Activated CD4-positive, alpha-beta T cell treated with anti-CD3 and anti-CD28 coated beads for 1 hour (primary cell): ENCODE measurements at places on chromosomes 5 and 9.

DNA sequence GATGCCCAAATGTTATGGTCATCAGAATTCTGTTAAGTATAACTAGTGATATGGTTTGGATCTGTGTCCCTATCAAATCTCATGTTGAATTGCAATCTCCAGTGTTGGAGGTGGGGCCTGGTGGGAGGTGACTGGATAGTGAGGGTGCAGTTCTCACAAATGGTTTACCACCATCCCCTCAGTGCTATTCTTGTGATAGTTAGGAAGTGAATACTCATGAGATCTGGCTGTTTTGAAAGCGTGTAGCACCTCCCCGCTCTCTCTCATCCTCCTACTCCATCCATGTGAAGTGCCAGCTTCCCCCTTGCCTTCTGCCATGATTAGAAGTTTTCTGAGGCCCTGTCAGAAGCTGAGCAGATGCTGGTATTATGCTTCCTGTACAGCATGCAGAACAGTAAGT, 359.5 kb downstream of the TMEM167A start:
- no peak for DNase-seq

GRCh38 chr5:116573702-116574366, 789 bp downstream of the SEMA6A start:
- DNase-seq: no peak

- no peak for DNase-seq
These were observed 411.0 kb downstream of the MAT2B start for GRCh38 chr5:163916376-163916775.

DNA sequence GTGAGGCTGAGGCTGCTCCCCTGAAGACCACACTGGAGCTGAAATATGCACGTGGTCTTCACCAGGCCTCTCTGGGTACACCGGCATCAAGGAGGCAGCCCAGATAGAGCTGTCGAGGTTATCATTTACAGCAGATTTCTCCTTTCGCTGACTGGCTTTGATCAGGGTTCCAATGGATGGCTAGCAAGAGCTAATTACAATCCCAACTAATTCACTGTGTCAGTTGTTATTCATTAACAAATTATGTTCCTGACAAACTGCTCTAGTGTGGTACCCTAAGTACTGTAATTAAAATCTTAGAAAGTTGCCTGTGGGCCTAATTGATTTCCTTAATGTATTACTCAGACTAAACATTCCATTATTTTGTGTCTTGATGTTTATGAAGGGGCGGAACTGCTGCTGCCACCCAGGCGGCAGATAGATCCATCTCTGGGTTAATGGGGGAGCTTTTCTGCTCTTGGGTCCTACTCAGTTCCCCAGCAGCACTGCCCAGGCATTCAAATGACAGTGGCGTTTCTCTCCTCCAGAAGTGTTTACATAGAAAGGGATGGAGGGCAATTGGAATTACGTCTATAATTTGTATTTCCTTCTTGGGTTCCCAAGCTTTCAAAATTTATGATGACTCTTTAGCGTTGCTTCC, 71.7 kb upstream of the RAD23B start:
- no peak for DNase-seq

- no peak for DNase-seq
These were observed 30.2 kb upstream of the SLC9A3 start for GRCh38 chr5:554284-554988.

GRCh38 chr5:44697025-44697424, 111.7 kb upstream of the MRPS30 start:
- DNase-seq: no peak

GRCh38 chr9:136545692-136545964, 220 bp downstream of the NOTCH1 start:
- no peak for DNase-seq

- no peak for DNase-seq
These were observed 132.0 kb downstream of the NSG2 start for GRCh38 chr5:174177531-174177930.

GRCh38 chr9:130451004-130451390, 6.2 kb downstream of the ASS1 start:
- no peak for DNase-seq

GRCh38 chr5:115844321-115844817, 2.6 kb downstream of the AP3S1 start:
- DNase-seq: no peak

- no peak for DNase-seq
These were observed 13.2 kb upstream of the SLC25A48 start for GRCh38 chr5:135821061-135821801.

- DNase-seq: no peak
These were observed 25.1 kb upstream of the CD180 start for GRCh38 chr5:67221487-67222242.

DNA sequence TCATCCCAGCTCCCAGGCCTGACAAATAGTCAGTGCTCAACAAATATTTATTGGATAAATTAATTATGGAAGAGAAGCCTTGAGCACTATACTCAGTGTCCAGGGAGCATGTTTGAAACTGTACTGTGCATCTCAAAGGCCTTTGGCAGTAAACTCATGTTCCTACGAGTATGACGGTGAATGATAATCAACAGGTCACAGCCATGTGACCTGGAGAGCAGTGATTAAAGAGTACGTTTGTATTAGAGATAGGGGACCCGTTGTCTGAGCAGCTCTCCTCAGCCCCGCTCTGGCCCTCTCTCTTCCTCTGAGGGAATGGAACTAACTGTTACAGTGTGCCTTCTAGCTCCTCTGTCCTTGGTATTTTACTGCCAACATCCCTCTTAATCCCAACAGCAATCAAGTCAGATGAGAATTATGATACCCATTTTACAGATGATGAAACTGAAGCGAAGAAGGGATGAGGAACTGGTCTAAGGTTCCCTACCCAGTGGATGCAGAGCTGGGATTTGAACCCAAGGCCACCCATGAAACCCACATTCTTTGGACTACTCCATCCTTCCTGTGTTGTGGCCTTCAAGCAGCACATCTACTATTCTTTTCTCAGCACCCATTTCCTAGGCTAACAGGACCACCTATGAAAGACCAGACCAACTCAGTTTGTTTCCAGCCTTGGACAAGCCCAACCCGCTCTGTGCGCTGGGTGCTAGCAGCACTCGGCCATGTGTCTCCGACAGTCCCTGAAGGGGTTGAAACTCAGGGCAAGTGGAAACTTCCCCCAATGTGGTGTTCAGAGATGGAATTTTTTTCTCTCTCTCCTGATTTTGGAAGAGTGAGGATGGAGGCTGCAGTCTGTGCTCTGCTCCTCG, 34.9 kb downstream of the SPRY4 start:
- no peak for DNase-seq

DNA sequence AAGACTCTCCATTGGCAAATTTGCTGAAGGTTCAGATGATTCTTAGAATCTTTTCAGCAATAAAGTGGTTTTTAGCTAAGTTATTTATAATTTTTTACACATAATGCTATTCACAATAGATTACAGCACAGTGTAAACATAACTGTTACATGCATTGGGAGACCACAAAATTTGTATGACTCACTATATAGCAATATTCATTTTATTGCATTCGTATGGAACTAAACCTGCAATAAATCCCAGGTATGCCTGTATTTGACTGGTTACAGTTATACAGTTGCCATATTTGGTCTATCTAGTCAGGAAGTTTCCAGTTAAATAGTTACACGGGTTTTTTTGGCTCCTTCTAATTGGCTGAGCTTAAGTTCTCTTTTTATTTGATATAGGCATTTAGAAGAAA, 220.8 kb downstream of the MRPS30 start:
- DNase-seq: no peak

- DNase-seq: no peak
These were observed 4.4 kb upstream of the ZNF484 start for GRCh38 chr9:92882276-92882675.

GRCh38 chr5:134803821-134804220, 41.9 kb upstream of the C5orf24 start:
- DNase-seq: no peak

DNA sequence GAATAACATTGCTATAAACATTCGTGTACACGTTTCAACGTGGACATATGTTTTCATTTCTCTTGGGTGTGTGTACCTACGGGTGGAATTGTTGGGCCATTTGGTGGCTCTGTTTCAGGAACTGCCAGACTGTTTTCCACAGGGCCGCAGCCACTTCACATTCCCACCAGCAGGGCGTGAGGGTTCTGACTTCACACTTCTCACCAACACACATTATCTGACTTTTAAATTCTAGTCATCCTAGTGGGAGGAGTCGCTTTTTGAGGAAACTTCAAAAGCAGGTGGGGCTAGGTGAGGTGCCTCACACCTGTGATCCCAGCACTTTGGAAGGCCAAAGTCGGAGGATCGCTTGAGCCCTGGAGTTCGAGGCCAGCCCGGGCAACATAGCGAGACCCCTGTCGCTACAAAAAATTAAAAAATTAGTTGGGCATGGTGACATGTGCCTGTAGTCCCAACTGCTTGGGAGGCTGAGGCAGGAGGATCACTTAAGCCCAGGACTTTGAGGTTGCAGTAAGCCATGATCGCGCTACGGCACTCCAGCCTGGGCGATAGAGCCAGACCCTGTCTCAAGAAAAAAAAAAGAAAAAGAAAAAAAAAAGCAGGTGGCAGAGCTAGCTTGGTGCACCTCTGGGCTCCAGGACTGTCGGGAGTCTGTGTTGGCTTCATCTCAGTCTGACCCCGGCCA, 28.5 kb downstream of the TSPAN17 start:
- no peak for DNase-seq
